ENCODE measurements at places on chromosomes 11 and 22. TPM values are rescaled to one million over a fixed set of nuclear protein-coding genes. Genes with fewer than 3 reads are reported as not detected.
A peak's percentile ranks its signal among the peaks of the same experiment; 100 is the strongest.

Gene PAMR1
- not detected for polyA plus RNA-seq

Gene EI24
- polyA plus RNA-seq = 36.4 TPM

DNA sequence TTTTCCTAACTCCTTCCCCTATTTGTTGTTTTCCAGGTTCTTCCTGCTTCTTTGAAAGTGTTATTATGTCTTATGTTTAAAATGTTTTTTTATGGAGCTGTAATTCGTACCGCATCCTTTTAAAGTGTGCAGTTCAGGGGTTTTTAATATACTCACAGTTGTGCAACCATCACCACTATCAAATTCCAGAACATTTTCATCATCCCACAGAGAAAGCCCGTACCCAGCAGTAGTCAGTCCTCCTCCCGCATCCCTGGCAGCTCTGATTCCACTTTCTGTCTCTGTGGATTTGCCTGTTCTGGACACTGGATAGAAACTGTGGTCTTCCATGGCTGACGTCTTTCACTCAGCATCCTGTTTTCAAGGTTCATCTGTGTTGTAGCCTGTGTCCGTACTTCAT is 73.7 kb downstream of the JAM3 start:
- peak overlapping the region; percentile 18 for H3K27ac ChIP-seq
- H3K36me3 ChIP-seq = peaks cover 32% of the 10 kb centered on the region
- H3K4me1 ChIP-seq = peaks cover 3% of the 10 kb centered on the region
- no peak for DNase-seq
- no peak overlapping the region for H3K4me3 ChIP-seq

DNA sequence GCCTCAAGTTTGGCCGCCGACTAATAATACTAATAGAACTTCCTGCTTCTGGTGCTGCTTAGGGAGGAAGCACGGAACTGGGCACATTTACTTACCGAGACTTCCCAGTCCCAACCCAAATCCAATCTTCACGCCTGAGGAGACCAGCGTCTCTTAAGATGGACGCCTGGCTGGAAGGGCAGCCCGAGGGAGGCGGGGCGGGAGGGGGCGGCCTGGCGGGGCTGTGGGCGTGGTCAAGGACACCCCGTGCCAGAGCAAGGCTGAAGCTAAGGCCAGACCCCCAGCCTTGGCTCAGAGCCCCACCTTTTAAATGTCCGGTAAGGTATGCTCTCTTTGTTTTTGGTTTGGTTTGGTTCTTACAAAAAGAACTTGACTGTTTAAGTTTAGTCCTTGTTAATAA is at the start of gene GDPD4:
Gene GDPD4, minus strand, starts transcription at position 177 of the 400 bp plus-strand sequence. CDS start 16,549 bp downstream, outside the sequence.
- no peak within 1 kb of the TSS for H3K27ac ChIP-seq
- H3K4me3 ChIP-seq = no peak within 1 kb of the TSS
- no peaks in the 10 kb centered on the region for H3K4me1 ChIP-seq
- DNase-seq = no peak
- H3K27me3 ChIP-seq = no peaks in the 10 kb centered on the region

DNA sequence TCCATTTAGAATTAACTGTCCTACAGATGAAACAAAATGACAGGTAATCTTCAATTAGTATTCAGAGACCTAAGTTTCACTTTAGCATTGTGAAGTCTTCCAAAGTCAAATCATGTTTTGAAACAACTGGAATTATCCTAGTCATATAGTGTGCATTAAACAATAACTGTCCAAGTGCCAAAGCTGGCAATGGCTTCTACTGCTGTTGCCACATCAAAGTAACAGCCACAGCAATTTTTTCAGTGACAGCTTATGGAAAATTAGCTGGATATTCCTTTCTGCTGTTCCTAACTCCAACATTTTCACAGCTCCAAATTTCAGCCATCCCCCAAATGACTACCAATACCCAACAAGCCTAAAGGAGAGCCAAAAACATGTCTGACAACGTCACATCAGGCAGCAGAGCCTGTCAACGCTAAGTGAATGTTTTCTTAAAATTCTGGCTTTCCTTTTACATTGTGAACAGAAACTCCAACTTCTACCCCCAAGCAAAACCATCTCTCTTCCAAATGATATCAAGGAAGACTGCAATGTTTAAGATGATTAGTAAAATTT is 45.3 kb upstream of the CCDC34 start:
- H3K27ac ChIP-seq = no peak overlapping the region
- H3K36me3 ChIP-seq = no peaks in the 10 kb centered on the region
- H3K4me3 ChIP-seq = no peak overlapping the region
- DNase-seq = no peak
- no peaks in the 10 kb centered on the region for H3K27me3 ChIP-seq

DNA sequence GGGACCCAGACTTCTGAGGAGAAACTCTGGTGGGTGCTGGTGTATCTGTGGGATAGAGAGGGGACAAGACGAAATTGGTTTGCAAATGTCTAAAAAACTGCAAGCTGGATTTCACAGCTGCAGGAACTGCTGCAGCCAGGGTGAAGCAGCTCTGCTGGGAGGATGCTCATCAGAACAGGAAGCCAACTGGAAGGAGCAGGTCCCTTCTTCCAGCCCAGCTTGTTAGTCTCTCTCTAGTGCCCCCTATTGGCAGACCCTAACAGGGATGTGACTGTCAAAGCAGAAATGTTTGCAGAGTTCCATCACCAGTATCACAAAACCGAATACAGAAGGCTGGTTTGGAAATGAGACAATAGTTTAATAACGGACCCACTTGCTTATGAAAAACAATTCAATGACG is 74.8 kb upstream of the SLC22A12 start:
- no peak overlapping the region for H3K27ac ChIP-seq
- peaks cover 5% of the 10 kb centered on the region for H3K36me3 ChIP-seq
- DNase-seq = no peak
- peaks cover 7% of the 10 kb centered on the region for H3K27me3 ChIP-seq

DNA sequence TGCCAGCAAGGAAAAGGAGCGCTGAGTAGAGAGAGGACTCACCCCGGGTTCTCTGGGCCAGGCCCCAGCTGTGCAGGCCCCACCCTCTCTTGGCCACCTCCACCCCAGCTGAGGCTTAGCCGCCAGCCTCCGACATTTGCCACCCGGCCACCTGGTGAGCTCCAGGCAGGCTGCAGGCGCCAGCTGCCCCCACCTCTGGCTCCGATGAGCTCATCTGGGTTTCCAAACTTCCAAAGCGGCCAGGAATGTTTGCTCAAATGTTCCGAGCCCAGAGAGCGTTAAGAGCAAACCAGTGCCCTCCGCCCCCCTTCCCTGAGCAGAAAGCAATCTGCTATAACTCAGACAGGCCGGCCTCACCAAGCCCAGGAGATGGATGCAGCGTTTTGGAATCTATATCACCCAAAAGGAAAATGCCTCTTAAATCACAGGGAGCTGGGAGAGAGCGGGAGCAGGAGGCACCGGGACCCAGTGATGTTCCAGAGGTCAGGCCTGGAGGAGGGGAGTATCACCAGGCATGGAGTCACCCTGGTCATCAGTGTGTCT is 9.1 kb upstream of the MN1 start:
- H3K36me3 ChIP-seq = no peaks in the 10 kb centered on the region
- no peak overlapping the region for H3K4me3 ChIP-seq
- no peak for DNase-seq
- peak overlapping the region; percentile 57 for H3K27ac ChIP-seq
